Bronchial epithelial cell (primary cell): ENCODE measurements at places on chromosomes 1 and 21.
A peak's percentile ranks its signal among the peaks of the same experiment; 100 is the strongest.

DNA sequence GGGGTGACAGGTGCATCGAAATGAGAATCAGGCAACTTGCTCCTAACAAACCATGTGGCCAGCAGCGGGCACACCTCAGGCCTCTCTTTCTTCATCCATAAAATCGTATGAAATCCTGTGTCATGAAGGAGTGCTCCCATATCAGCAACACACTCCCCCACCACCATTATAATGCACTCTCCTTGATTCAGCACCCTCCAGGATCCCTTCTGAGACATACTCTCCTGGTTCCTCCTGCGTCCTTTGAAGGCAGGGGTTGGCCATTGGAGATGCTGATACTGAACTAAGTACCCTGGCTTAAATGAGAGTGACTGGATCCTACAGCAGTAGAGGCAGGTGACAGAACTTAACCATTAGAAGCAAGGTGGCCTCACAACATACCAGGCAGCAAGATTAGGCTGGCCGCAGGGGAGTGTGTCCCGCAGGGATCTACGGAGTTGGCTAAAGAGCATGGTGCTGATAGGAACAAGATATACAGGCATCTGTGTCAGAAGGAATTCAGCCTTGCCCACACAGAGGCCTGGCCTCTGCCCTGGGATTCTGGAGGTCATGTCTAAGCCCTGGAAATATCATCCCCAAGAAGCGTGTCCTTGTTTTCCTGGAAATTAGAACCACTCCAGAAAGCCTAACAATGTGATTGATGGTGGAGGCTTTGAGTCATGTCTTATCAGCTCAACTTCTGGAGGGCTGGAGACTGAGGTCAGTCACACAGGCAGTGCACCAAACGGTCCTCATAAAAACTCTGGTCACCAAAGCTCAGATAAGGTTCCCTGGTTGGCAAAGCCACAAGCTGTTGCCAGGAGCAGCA lies 16.8 kb downstream of the S100A7A start:
- DNase-seq: no peak

GRCh38 chr1:56799605-56800400 lies 19.4 kb downstream of the FYB2 start:
- DNase-seq: peak; percentile 50

DNA sequence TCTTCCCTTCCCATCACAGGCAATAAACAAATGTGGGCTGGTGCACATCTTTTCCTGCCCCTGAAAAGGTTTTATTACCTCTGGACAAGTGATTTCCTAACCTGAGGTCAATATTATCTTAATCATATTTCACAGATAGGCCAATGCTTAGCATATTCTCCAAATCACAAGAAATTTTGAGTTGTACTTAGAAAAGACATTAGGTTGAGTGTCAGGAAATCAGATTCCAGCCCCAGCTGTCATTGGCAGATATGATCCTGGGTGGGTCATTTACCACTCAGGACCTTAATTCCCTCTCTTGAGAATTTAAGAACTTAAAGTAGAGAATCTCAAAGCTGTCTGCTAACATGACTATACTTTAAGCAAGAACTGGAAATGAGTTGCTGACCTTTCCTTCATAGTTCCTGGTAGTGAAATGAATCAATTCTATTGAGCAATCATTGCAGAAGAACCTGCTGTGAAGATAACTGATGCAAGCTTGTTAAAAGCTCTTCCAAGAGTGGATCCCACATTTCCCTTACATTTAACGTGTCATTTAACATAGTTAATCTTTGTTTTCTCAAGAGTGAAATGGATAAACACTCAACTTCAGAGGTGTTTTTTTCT lies 46.4 kb upstream of the CR2 start:
- DNase-seq: peak; percentile 76

GRCh38 chr1:41850029-41850428 lies 68.7 kb downstream of the HIVEP3 start:
- DNase-seq: peak; percentile 41

DNA sequence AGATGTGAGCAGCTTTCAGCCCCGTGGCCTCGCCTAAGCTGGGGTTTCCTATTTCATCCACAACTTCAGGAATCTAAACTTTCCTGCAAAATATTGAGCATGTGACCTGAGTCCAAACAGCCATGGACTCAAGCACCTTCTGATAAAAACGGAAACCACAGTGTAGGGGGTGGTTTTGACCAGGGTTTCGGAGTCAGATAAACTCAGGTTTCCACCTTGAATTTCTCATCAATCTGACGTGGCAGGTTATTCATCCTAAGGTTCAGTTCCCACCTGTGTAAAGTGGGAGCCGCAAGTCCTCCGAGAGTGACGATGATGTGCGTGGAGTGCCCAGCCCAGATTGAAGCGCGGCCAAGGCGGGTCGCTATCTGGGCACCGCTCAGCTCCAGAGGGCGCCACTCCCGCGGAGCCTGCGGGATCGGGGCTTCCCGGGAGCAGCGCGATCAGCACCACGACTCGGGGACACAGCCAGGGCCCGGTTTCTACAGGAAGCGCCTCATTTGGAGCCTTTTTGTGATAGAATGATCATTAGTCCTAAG lies 871 bp upstream of the ETS2 start:
- DNase-seq: peak; percentile 97

DNA sequence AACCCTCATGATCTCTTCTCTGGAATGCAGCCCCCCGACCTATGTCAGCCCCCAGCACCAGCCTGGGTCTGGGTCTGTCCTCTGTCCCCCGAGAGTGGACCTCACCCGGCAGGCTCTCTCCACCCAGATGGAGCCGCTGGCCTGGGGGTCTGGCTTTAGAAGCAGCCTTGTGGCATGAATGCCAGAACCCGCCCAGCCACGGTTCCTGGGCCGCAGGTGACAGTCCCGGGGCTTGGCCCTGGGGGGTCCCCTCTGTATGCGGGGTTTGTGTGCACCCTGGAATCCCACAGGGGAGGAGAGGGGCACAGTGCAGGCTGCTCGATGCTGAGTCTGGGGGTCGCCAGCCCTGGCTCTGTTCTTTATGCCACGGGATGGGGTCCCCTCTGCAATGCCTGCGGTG lies 96.0 kb upstream of the ACTRT2 start:
- no peak for DNase-seq

DNA sequence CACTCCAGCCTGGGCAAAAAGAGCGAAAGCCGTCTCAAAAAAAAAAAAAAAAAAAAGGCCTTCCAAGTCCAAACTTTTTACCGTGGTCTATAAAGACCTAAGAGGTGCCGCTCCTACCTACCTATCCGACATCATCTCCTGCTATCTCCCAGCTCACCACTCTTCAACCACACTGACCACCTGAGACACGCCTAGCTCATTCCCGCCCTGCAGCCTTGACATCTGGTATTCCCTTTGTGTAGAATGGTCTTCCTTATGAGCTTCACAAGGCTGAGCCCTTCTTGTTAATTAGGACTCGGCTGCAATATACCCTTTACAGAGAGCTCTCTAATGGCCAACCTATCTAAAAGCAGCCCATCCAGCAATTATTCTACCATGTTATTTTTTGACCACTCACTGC lies 680 bp downstream of the MAGOH start:
- no peak for DNase-seq

DNA sequence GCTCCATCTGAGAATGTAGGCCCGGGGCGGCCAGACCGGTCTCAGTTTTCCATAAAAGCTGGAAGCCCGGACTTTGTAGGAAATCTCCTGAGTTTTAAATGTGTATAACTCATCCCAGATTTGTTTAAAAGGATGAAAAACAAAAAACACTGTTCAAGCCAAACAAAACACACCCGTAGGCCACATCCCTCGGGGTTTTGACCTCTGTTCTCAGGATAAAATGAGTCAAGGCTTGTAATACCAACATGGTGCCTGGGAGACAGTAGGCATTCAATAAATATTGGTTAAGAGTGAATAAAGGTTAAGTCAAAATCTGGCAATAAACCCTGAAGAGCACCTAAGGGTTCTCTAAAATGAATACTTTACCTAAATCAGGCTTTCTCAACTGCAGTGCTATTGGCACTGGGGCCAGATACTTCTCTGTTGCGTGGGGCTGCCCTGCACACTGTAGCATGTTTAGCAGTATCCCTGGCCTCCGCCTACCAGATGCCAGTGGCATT lies 55.0 kb downstream of the KAZN start:
- no peak for DNase-seq

DNA sequence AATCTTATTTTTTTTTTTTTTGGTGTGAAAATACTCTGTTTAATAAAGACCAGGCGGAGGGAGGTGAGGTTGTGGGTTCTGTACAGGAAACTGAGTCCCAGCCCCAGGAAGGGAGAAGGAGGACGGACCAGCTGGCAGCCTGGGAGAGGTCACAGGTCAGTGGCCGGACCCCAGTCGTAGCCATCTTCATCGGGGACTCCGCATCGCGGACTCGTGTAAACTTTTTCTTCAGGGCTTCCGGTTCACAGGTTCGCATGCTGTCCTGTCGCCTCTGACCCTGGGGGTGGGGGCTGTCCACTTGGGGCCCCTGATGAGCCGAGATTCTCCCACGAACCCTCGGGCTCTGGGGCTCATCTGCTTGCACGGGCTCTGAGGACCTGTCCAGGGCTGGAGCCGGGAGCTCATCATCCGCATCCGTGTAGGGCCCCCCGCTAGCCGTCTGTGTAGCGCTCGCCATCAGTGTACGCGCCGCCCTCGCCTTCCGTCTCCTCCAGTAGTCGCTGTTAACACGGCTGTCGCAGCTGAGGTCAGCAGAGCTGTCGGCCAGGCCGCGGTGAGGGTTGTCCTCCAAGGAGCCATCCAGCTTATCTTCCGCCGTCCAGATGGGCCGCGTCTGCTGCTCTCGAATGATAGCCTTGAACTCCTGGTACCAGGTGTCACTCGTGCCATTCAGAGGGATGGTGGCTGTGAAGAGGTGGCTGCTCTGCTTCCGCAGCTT lies 975.7 kb upstream of the PRMT6 start:
- no peak for DNase-seq

GRCh38 chr1:96966536-96967138 lies 245.1 kb downstream of the PTBP2 start:
- DNase-seq: peak; percentile 68

DNA sequence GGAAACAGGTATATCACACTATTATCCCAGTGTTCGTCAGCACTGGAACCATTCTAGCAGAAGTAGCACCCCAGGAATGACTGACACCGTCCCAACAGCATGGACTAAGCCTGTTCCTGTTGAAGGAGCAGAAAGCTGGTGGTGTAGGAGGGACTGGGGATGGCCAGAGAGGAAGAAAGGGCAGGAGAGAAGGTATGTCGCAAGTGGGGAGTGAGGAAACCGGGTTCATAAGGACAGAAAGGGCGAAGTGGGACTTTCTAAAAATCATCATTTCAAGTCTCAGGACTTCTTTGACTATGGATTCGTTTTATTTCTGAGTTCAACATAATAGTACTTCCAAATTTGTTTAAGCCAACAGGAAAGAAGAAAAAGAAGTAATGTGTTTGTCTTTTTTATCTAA lies 19.7 kb upstream of the MX1 start:
- DNase-seq: no peak

- DNase-seq: no peak
Measured at GRCh38 chr1:78620666-78621065, 418 bp downstream of the IFI44L start.
